CD8-positive, alpha-beta memory T cell (primary cell): ENCODE measurements at places on chromosomes 1 and 21. TPM values are rescaled to one million over a fixed set of nuclear protein-coding genes. Genes with fewer than 3 reads are reported as not detected.

DNA sequence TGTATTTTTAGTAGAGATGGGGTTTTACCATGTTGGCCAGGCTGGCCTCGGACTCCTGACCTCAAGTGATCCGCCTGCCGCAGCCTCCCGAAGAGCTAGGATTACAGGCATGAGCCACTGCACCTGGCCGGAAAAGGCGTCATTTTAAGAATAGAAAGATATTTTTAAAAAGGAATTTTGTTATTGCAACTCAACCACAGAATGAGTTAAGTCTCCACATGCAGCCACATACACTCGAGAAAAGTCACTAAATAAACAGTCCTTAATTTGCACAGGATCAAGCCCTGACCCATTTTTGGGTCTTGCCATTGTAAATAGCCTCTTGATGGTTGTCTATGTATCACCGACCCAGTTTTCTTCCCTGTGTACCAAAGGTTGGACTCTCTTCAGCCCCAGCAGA is 85.5 kb downstream of the FBXO2 start:
- H3K4me1 ChIP-seq, result no peaks in the 10 kb centered on the region
- peaks cover 8% of the 10 kb centered on the region for H3K27me3 ChIP-seq
- H3K27ac ChIP-seq, result no peak overlapping the region

GRCh38 chr1:196651637-196652215 is at the start of gene CFH:
TSS of gene CFH (plus strand) at chr1:196652043. CDS start at chr1:196652118, 75 bp downstream.
- peak within 1 kb of the TSS; percentile 26 for H3K4me3 ChIP-seq
- no peaks in the 10 kb centered on the region for H3K27me3 ChIP-seq
- no peak for DNase-seq
- peak within 1 kb of the TSS; percentile 51 for H3K27ac ChIP-seq
- H3K36me3 ChIP-seq, result no peaks in the 10 kb centered on the region

GRCh38 chr1:67162954-67163353 is 3.3 kb upstream of the IL23R start:
- no peak overlapping the region for H3K27ac ChIP-seq
- DNase-seq, result no peak
- peaks cover 6% of the 10 kb centered on the region for H3K4me1 ChIP-seq

GRCh38 chr1:36284517-36284916 is 21.7 kb upstream of the SH3D21 start:
- H3K4me1 ChIP-seq, result peaks cover 5% of the 10 kb centered on the region
- no peak overlapping the region for H3K4me3 ChIP-seq
- peaks cover 56% of the 10 kb centered on the region for H3K36me3 ChIP-seq
- H3K27ac ChIP-seq, result no peak overlapping the region
- no peak for DNase-seq

GRCh38 chr1:68128157-68128556 is 77.7 kb upstream of the DIRAS3 start:
- H3K36me3 ChIP-seq, result no peaks in the 10 kb centered on the region
- no peak for DNase-seq
- no peak overlapping the region for H3K4me3 ChIP-seq
- H3K4me1 ChIP-seq, result no peaks in the 10 kb centered on the region
- no peaks in the 10 kb centered on the region for H3K27me3 ChIP-seq

GRCh38 chr1:100219883-100220282 is 29.8 kb downstream of the DBT start:
- no peaks in the 10 kb centered on the region for H3K27me3 ChIP-seq
- no peak for DNase-seq
- H3K4me3 ChIP-seq, result no peak overlapping the region
- H3K4me1 ChIP-seq, result no peaks in the 10 kb centered on the region
- no peaks in the 10 kb centered on the region for H3K36me3 ChIP-seq
- no peak overlapping the region for H3K27ac ChIP-seq

- H3K27me3 ChIP-seq, result no peaks in the 10 kb centered on the region
- H3K4me3 ChIP-seq, result no peak overlapping the region
- no peaks in the 10 kb centered on the region for H3K36me3 ChIP-seq
Observed at GRCh38 chr1:3673381-3674099, 21.2 kb downstream of the TP73 start.

- H3K4me1 ChIP-seq, result no peaks in the 10 kb centered on the region
- no peak overlapping the region for H3K4me3 ChIP-seq
- no peaks in the 10 kb centered on the region for H3K27me3 ChIP-seq
Observed at GRCh38 chr1:4309676-4310320, 344.6 kb upstream of the AJAP1 start.

- no peak overlapping the region for H3K27ac ChIP-seq
- H3K4me3 ChIP-seq, result no peak overlapping the region
- H3K4me1 ChIP-seq, result no peaks in the 10 kb centered on the region
- no peak for DNase-seq
- H3K27me3 ChIP-seq, result no peaks in the 10 kb centered on the region
Observed at GRCh38 chr1:188270497-188270896, 1441.7 kb downstream of the PLA2G4A start.

DNA sequence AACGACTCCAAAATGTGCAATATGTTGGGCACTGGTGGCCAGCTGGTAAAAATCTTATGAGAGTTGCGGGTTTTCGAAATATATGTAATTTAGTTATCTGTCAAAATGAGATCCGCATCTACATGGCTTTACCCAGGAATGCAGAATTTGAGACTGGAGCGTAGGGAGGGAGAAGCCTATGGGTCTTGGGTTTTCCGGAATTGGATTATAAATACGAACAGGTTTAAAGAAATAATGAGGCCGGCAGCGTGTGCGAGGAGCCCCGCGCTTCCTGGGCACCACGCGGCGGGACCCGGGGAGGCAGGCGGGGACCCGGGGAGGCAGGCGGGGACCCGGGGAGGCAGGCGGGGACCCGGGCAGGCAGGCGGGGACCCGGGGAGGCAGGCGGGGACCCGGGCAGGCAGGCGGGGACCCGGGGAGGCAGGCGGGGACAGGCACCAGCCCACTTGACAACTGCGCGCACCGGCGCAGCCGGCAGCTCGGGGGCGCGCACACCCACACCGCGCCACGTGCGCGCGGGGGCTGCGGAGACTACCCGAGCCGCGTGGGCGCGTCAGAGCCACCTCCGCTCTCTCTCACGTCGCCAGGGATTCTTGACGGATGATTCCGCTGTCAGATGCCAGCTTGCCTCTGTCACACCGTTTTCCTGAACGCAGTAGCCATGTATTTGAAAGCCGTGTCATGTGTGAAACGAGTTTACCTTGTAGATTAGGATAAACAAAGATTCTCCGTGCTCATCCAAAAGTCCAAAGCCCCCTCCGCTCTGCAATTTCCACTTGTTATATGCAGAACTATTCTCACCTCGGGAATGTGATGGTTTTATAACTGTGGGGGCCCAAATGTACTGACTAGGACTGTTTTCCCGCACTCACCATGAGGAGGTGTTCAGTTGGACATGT is 54.3 kb upstream of the HNRNPU start:
- no peaks in the 10 kb centered on the region for H3K36me3 ChIP-seq
- peak overlapping the region; percentile 63 for H3K4me3 ChIP-seq
- H3K27ac ChIP-seq, result no peak overlapping the region
- H3K4me1 ChIP-seq, result peaks cover 5% of the 10 kb centered on the region
- no peaks in the 10 kb centered on the region for H3K27me3 ChIP-seq
- peak; percentile 55 for DNase-seq

Gene ADCY10
- 0.09 TPM for total RNA-seq

Gene CLDN17
- total RNA-seq, result not detected

Gene METTL13
- total RNA-seq, result 63.7 TPM

Gene CD34
- not detected for total RNA-seq

Gene B3GALT2
- total RNA-seq, result 2.4 TPM
